ENCODE measurements at places on chromosomes 4 and X.

DNA sequence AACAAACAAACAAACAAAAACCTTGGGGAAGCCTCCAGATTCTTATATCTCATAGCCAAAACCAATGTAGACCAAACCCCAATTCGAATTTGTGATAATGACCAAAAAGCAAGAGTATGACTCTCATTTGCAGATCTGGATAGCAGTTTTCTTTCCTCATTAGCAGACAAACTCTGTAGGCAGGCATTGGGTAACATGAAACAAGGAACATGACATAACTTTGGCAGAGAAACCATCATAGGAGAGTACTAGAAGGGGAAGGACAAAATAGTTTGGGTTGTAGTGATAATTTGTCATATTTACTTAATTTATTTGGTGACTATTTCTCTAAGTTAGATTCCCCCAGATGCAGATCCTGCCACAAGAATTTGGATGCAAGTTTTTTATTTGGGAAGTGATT is 187.8 kb downstream of the MID1IP1 start:
- H3K27ac ChIP-seq = no peak overlapping the region
- no peaks in the 10 kb centered on the region for H3K27me3 ChIP-seq
- no peak overlapping the region for H3K4me3 ChIP-seq
- no peaks in the 10 kb centered on the region for H3K36me3 ChIP-seq

GRCh38 chr4:36325499-36325898 is 44.1 kb downstream of the DTHD1 start:
- H3K27me3 ChIP-seq = peaks cover 2% of the 10 kb centered on the region
- peaks cover 10% of the 10 kb centered on the region for H3K36me3 ChIP-seq
- peaks cover 42% of the 10 kb centered on the region for H3K4me1 ChIP-seq
- peak overlapping the region; percentile 15 for H3K27ac ChIP-seq

DNA sequence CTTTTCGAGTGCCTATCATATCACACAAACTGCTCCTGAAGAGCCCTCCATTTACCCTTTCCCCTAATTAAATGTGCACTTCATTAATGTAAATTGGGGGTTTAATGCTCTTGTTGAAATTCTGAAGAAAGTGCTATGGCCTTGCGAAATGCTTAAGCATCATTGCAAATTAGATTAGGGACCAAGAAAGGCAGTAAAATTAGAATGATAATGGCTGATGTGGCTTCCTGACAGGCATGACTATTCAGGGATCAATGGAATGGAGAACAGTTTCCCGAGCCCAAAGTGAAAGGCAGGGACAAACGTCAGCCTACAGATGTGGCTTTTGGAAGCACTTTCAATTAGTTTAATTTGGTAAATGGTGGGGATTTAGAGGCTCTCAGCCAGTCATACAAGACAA is 120.1 kb downstream of the NKX6-1 start:
- H3K27ac ChIP-seq = no peak overlapping the region
- H3K4me3 ChIP-seq = no peak overlapping the region
- no peaks in the 10 kb centered on the region for H3K4me1 ChIP-seq
- H3K27me3 ChIP-seq = peaks cover 11% of the 10 kb centered on the region

DNA sequence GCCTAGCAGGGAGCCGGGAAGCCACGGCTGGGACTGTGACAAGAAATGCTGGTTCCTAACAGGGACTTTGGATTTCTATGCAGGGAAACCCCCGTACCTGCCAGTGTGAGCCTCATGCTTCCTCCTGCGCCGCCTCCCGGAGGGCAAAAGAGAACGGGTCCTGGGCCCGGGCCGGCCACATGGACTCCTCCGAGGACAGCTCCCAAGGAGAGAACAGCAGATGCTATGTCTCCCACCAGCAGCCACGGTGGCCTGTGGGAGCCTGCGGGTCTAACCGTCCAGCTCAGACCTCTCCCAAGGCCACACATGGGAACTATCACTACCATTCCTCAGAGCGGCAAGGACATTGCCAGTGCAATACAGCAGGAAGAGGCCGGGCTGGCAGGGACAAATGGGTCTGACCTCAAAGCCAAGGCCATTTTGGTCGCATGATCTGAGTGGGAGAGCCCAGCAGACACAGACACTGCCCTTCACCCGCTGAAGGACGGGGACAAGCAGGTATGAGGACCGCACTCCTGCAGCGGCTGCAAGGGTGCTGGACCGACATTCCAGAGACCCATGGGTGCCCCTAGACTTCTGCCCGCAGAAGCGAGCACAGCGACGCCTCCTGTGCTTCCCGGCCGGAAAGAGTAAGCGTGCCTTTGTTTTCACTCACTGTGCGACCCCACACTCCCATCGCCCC is 4.5 kb upstream of the C4orf50 start:
- H3K4me3 ChIP-seq = no peak overlapping the region
- no peak overlapping the region for H3K27ac ChIP-seq
- no peaks in the 10 kb centered on the region for H3K36me3 ChIP-seq
- H3K4me1 ChIP-seq = no peaks in the 10 kb centered on the region
- H3K27me3 ChIP-seq = no peaks in the 10 kb centered on the region

DNA sequence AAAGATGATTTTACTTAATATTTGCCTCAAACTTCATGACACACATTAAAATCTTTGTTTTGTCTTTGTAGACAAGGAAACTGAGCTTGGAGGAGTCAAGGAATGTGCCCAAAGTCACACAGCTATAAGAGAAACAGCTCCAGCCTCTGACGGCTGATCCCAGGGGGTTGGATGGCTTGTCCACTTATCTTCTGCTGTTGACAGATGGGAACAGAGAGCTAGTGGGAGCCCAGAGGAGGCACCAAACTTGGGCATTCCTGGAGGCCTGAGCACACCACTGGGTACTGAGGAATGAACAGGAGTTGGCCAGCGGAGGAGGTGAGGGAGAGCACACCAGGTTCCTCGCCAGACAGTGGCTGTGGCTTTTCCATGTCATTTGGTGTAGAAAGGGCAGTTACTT is 56.4 kb upstream of the GPR78 start:
- H3K27ac ChIP-seq = no peak overlapping the region
- no peaks in the 10 kb centered on the region for H3K4me1 ChIP-seq
- no peak overlapping the region for H3K4me3 ChIP-seq
- no peaks in the 10 kb centered on the region for H3K36me3 ChIP-seq
- no peak for DNase-seq

GRCh38 chrX:65266482-65266881 is 268.1 kb downstream of the LAS1L start:
- peaks cover 12% of the 10 kb centered on the region for H3K27me3 ChIP-seq
- H3K36me3 ChIP-seq = no peaks in the 10 kb centered on the region
- no peak for DNase-seq
- H3K4me3 ChIP-seq = no peak overlapping the region

DNA sequence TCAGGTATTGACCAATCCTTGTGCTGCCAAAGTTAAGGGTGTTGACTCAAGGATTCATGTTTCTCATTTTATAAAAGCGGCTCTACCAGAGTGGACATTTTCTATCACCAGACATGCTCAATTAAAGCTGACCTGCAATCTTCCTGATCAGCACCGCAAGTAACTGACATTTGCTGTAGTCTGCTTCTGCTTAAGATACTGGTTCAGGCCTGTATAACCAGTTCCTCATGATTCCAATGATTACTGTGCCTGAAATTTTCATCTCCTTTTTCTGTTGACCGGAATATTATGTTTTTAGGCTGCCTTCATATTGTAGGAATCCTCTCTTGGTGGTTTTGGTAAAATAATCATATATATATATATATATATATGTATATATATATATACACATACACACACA is 160.2 kb upstream of the SPIN4 start:
- no peak overlapping the region for H3K4me3 ChIP-seq
- H3K4me1 ChIP-seq = peaks cover 35% of the 10 kb centered on the region
- H3K27me3 ChIP-seq = peaks cover 2% of the 10 kb centered on the region

- peaks cover 8% of the 10 kb centered on the region for H3K36me3 ChIP-seq
- peaks cover 44% of the 10 kb centered on the region for H3K4me1 ChIP-seq
- no peak for DNase-seq
- peaks cover 18% of the 10 kb centered on the region for H3K27me3 ChIP-seq
- no peak overlapping the region for H3K4me3 ChIP-seq
These were observed 1.5 kb downstream of the ASMTL start for GRCh38 chrX:1451251-1451660.

DNA sequence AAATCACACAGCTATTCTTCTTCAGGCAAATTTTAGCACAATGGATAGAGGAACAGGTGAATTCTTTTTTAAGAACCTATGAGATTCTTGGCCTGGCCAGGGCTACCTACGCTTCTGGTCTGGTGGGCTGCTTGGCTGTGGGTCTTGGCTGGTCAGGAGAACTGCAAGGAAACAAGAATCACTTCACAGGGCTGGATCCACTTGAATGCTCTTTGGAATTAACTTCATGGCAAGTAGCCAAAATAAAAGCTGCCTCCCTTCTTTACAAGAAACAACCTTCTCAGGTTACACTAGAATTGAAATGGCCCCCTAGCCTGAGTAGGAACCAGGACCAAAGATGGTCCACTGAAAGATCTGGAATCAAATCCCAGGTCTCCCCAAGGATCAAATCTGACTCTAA is 519.1 kb downstream of the IQCM start:
- H3K27ac ChIP-seq = no peak overlapping the region
- no peaks in the 10 kb centered on the region for H3K4me1 ChIP-seq
- H3K4me3 ChIP-seq = no peak overlapping the region
- no peak for DNase-seq
- no peaks in the 10 kb centered on the region for H3K36me3 ChIP-seq
- peaks cover 4% of the 10 kb centered on the region for H3K27me3 ChIP-seq

DNA sequence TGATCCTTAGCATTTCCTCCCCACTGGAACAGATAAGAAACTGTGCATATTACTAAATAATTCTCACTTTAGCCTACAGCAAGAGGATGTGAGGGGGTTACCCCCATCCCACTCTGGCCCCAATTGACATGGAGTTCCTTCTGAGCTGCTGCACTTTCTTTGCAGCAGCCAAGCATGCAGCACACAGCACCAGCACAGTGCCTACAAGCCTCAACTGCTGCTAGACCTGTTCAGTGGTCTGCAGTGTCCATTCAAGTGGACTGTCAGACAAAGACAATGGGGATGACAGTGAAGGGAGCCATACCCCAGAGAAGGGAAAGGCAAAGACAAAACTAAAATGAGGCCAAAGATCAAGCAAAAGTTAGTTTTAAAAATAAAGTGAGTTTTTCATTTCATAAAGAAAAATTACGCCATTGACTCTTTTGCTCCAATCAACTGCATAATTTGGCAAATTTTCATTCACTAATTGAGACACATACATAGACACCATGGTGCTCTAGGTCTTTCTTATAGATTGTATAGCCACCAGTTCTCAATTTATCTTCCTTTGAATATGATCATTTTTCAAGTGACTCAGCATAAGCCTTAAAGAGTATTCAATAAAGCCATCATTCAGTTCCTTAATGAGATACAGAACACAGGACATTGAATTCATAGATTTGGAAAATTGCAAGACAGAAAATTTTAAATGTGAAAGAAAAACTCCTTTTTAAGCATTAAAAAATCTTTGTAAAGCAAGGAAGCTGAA is 410.6 kb downstream of the HNRNPD start:
- H3K4me3 ChIP-seq = no peak overlapping the region
- H3K36me3 ChIP-seq = no peaks in the 10 kb centered on the region
- H3K4me1 ChIP-seq = no peaks in the 10 kb centered on the region
- H3K27ac ChIP-seq = no peak overlapping the region
- H3K27me3 ChIP-seq = peaks cover 3% of the 10 kb centered on the region

DNA sequence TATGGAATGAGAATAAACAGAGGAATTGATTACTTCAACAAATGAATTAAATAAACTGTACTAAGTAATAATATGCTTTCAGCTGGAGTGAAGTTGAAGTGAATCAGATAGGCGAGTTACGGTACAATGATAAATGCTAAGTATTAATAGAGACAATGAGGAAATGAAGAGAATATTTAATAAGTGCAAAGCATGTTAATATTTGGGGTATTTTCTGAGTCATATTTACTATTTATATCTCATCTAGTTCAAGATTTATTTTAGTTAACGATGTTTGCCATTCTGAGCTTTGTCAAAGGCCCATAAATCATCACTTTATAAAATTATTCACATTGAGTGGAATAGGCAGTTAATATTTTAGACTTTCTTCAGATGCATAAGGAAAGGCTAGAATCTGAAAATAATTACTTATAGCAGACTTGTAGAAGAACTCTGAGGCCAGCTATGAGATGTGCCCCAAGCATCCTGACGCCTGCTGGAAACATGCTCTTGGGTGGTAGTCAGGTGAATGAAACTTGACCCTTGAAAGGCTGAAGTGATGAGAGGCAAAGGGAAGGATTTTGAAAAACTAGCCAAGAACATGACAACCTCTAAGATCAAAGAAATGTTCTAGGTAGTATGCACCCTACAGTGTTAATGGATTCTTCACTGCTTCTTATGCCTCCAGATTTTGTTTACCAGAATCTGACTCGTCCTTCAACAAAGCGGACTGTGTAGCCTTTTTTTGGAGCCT is 133.8 kb upstream of the STIM2 start:
- peaks cover 28% of the 10 kb centered on the region for H3K4me1 ChIP-seq
- no peak for DNase-seq
- peaks cover 18% of the 10 kb centered on the region for H3K36me3 ChIP-seq
- H3K27ac ChIP-seq = no peak overlapping the region
- no peak overlapping the region for H3K4me3 ChIP-seq

- H3K27me3 ChIP-seq = peaks cover 4% of the 10 kb centered on the region
- no peak overlapping the region for H3K4me3 ChIP-seq
- no peak overlapping the region for H3K27ac ChIP-seq
- no peak for DNase-seq
These were observed 98.0 kb upstream of the NDP start for GRCh38 chrX:44071070-44071645.

- no peak overlapping the region for H3K4me3 ChIP-seq
- H3K36me3 ChIP-seq = no peaks in the 10 kb centered on the region
- peaks cover 3% of the 10 kb centered on the region for H3K27me3 ChIP-seq
- H3K4me1 ChIP-seq = peaks cover 2% of the 10 kb centered on the region
- no peak for DNase-seq
These were observed 71.1 kb downstream of the CRMP1 start for GRCh38 chr4:5821665-5822358.

GRCh38 chr4:95415346-95415771 is 133.4 kb downstream of the UNC5C start:
- H3K27ac ChIP-seq = no peak overlapping the region
- no peak for DNase-seq
- H3K4me3 ChIP-seq = no peak overlapping the region
- H3K4me1 ChIP-seq = no peaks in the 10 kb centered on the region
- peaks cover 7% of the 10 kb centered on the region for H3K27me3 ChIP-seq

GRCh38 chr4:142497606-142498005 is 348.5 kb downstream of the INPP4B start:
- H3K27me3 ChIP-seq = no peaks in the 10 kb centered on the region
- H3K4me3 ChIP-seq = no peak overlapping the region
- no peak overlapping the region for H3K27ac ChIP-seq

GRCh38 chrX:9903146-9903545 is 64.0 kb upstream of the CLDN34 start:
- DNase-seq = no peak
- H3K36me3 ChIP-seq = no peaks in the 10 kb centered on the region
- no peak overlapping the region for H3K4me3 ChIP-seq

DNA sequence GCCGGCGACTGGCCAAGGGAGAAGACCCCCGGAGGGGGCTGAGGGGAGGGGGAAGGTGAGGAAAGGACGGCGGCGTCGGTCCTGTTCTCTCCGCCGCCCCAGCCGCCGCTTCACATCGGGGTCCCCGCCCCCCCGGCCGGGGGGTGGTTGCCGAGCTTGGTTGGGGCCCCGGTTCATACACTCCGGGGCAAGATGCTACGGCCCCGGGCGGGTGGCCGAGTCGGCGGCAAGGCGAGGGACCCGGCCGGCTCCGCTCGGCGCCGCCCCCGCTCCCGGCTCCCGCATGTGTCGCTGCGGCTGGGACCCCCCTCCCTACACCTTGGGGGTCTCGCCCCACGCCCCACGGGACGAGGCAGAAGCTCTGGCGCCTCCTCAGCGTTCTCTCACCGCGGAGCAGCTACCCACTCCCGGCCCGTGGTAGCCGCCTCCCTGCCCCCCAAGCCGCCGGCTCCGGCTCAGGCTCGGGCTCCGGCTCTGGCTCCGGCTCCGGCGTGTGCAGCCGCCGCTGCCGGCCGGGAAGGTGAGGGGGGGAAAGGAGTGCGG is 461 bp downstream of the FBXW7 start:
- peak; percentile 22 for DNase-seq
- H3K4me3 ChIP-seq = peak overlapping the region; percentile 96
- H3K27ac ChIP-seq = peak overlapping the region; percentile 99

All from immature natural killer cell (primary cell).